ENCODE measurements at places on chromosomes 2 and 18. TPM values are rescaled to one million over a fixed set of nuclear protein-coding genes. Genes with fewer than 3 reads are reported as not detected.
A peak's percentile ranks its signal among the peaks of the same experiment; 100 is the strongest.

The OR6B3 gene
- total RNA-seq, result not detected

The DAW1 gene
- total RNA-seq, result 2.0 TPM

The ANKRD30B gene
- not detected for total RNA-seq

The ERLEC1 gene
- total RNA-seq, result 37.6 TPM

The FAP gene
- 2.0 TPM for total RNA-seq

The ARHGAP15 gene
- not detected for total RNA-seq

GRCh38 chr18:36960038-36960437 lies 131.1 kb downstream of the KIAA1328 start:
- no peak for DNase-seq

- DNase-seq, result no peak
Measured at GRCh38 chr2:23622966-23623675, 238.1 kb downstream of the KLHL29 start.

- no peak for DNase-seq
Measured at GRCh38 chr2:231422056-231422455, 26.5 kb downstream of the B3GNT7 start.

GRCh38 chr2:63837036-63837594 lies 4.6 kb upstream of the UGP2 start:
- no peak for DNase-seq

DNA sequence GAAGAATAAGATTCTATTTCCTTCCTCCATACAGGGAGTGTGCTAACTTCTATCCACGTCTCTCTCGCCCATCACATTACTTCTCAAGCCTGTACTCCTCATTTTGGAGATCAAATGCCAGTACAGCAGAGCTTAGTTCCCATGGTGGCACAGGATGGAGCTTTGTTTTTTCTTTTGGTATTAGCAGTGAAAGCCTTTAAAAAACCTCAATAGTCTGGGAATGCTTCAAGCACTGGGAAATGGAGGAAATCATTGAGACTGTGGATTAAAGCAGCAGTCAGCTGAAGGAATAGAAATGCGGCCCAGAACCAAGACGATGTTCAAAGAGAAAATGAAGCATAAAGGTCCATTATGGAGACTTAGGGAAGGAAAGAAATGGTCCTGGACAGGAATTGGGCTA lies 102.3 kb downstream of the NRXN1 start:
- DNase-seq, result no peak

DNA sequence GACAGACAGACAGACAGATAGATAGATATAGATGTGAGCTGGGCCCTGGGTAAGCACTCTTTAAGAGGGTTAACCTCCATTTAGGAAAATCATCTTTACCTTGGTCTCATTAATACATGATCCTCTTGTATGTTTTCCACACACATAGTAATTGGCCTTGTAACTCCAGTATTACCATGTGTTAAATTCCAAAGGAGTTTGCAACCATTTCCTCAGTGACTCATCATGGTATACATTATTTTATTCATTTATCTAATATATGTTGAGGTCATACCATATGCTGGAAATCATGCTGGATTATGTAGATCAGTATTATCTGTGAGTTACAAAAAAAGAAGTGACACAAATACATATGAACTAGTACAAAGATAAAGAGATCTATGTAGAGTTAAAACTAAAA lies 504.3 kb downstream of the DCC start:
- DNase-seq, result no peak

DNA sequence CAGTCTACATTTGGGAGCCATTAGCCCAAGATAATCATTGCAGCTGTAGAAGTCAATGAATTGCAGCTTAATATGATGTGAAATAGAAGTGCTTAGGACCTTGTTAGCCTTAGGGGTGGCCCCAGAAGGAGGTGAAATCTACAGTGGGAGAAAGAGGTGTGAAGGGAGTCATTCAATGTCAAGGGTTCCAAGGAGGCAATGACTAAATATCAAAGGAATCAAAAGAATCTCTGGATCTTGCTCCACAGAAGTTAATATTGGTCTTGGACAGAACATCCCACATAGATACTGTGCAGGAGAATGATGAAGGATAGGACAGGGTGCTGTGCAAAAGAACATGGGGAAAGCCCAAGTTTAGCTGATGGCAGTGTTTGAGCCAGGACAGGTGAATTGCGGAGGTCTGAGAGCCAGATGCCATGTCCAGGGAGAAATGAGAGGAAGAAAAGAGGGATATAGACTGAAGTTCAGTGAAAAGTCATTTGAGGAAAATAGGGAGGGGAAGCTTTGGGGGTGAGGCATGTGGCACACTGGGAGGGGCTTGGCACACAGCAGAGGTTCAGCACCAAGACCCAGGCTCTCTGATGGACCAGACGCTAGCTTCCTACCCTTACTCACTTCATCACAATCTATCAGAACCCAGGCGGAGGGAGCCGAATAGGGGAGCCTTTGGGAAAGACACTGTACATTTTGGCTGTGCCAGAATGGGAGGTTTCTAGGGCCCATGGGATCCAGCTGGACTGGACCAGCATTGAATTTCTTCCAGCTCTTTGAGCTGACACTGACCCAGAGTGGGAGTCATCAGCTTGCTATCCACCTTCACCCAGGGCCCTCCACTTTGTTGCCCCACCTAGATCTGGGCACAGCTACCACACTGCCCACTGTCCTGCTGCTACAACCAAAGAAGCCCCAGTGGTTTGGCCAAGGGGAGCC lies 2.2 kb downstream of the IL1F10 start:
- DNase-seq, result no peak

DNA sequence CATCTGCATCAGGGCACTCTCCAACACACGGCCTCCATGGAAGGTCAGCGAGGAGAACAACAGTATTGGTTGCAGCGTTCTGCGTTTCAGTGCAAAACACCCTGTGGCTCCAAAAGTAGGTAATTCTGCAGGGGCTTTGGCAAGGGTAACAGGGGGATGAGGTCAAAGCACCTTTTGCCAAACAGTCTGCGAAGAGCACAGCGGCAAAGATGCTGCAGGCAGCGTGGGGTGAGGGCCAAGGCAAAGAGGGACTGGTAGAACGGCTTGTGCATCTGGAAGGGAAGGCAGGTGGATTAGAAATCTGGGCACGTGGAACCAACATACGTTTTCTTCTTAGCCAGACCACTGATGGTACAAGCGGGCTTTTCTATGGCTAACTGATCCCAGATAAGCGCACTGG lies 26.6 kb upstream of the GBX2 start:
- DNase-seq, result no peak

DNA sequence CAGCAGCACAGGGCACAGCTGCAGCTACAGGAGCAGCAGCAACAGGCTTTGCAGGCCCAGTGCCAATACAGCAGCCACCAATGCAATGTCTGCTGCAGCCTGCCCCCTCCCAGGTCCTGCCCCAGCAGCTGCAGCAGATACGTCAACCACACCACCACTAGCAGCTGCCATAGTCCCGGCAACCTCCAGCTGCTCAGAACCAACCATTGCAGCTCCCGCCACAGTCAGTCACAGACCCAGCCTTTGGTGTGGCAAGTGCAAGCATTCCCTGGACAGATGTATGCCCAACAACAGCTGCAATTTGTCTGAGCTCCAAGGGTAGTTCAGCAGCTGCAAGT lies 53.3 kb upstream of the TUBA3E start:
- DNase-seq, result no peak

- DNase-seq, result no peak
Measured at GRCh38 chr18:37253394-37254235, 312.0 kb downstream of the CELF4 start.

DNA sequence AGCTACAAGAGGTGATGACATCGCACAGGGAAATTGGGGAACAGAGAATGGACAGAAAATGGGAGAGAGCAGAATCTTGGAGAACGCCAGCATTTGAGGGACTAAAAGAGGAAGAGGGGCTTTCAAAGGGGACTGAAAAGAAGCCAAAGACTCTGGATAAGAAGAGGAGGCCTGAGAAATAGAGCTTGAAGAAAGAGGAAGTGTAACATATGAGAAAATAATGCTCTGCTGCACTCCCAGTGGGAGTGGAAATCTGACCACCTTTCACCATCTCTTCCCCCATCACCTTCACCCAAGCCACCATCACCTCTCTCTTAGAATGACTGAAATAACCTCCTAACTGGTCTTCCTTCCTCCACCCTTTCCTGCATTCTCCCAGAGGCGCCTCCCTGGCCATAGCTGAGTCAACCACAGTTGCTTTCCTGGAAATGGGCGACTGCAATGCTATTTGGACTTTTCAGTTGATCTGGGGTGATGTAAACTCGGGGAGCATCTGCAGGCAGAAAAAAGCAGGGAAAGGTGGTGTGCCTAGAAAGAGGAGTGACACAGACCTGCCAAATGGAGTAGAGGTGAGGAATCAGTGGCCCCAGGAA lies 16.8 kb downstream of the CXCR1 start:
- no peak for DNase-seq

- DNase-seq, result no peak
Measured at GRCh38 chr2:223528036-223528435, 74.1 kb downstream of the SCG2 start.

GRCh38 chr2:44535376-44535775 lies 173.6 kb downstream of the CAMKMT start:
- DNase-seq, result no peak

- DNase-seq, result no peak
Measured at GRCh38 chr18:31219395-31219794, 56.7 kb upstream of the DSC1 start.

DNA sequence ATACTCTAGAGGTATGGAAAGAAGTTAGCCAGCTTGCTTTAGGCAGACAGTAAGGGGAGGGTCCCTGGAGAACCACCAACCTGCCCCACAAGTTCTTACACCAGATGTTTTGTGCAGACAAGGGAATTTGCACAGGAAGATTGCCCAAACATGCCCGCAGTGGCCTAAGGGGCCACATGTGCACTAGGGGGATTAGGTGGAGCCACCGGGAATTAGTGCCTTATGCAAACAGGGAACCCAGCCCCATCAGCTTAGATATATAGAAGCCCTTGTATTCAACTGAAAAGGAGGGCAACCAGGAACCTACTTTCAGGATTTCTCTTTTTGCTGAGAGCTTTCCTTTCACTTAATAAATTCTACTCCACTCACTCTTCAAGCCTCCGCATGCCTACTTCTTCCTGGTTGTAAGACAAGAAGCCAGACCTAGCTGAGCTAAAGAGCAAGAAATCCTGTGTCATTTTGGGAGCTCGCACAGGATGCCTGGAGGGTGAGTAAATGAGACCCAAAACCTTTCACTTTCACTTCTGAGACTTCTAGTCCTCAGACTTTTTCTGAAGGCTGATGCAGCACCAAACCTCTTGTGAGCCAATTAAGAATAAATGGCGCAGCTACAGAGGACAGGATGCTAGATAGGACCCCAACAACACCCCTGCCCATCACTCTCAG lies 146.3 kb downstream of the GCA start:
- DNase-seq, result no peak

- no peak for DNase-seq
Measured at GRCh38 chr2:18690342-18690741, 101.0 kb upstream of the NT5C1B start.

DNA sequence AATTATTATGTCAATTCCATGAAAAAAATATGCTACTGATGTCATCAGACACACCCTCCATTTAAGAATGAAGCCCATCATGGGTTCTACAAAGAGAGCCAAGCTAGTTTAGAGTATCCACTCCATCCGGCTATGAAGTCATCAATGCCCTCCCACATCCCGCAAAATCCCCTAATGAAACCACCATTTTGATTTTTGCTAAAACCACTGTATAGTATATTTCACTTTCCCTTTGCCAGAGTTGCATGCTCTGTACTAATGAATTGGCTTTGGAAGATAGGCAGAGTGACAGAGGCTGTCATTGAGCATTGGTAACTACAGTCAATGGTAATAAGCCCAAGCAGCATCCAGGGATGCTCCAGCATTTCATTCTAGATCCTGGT lies 118.6 kb downstream of the ANKRD44 start:
- DNase-seq, result no peak

DNA sequence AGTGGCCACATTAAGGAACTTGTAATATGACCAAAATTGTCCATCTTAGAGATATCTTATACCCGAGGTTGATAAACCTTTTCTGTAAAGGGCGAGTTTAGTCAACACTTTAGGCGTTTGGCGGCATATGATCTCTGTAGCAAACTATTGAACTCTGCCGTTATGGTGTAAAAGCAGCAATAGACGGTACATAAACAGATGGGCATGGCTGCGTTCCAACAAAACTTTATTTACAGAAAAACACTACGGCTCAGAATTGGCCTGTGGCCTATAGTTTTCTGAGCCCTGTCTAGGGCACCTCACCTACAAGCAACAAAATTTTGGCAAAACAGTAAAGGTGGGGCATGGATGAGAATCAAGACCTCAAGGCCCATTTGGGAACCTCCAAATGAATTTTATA lies 121.9 kb upstream of the HAAO start:
- peak; percentile 82 for DNase-seq

- DNase-seq, result no peak
Measured at GRCh38 chr2:96899413-96899741, 29.5 kb upstream of the SEMA4C start.

- peak; percentile 94 for DNase-seq
Measured at GRCh38 chr18:13464432-13465123, 246.0 kb downstream of the LDLRAD4 start.

DNA sequence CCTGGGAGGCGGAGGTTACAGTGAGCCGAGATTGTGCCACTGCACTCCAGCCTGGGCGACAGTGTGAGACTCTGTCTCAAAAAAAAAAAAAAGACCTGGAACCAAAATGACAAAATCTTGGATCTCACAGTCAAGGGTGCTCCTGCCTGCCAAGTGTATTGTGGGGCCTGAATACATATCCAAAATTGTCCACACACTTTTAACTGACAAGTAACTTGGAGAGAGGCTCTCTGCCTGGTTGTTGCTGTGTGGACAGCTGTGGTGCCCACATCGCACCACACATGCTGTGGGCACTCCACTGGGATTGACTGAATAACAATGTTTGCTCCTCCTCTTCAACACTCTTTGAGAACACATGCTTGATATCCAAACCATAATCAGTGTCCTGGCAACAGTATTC lies 117.6 kb upstream of the REV1 start:
- no peak for DNase-seq

DNA sequence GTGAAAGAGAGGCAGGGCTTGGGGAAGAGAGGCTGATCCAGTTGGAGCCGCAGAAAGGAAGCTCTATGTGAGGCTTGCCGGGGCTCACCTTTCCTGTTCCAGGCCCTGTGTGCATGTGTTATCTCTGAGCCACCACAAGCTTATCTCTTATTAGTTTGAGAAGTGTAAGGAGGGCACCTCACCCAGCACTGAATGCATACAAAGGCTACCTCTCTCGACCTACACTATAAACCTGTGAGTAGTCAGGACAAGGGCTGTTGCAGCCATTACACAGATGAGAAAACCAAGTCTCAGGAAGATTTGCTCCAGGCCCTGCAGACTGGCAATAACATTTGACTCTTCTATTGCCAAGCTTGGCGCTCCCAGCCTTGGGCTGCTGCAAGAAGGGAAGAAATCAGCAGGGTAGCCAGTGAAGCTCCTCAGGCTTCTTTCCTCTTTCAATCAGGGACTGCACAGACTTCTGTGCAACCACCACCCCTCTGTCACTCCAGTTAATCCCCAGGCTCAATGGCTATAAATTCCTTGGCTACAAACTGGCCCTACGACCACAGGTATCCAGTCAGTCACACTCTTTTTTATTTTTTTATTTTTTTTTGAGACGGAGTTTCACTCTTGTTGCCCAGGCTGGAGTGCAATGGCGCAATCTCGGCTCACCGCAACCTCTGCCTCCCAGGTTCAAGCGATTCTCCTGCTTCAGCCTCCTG lies 73.8 kb downstream of the CLHC1 start:
- DNase-seq, result no peak

Measured in endothelial cell of umbilical vein (primary cell).